NCI-H187 treated with DMSO at 0.1 percent for 48 hours (cell line): ENCODE measurements at places on chromosomes 5 and 9.

DNA sequence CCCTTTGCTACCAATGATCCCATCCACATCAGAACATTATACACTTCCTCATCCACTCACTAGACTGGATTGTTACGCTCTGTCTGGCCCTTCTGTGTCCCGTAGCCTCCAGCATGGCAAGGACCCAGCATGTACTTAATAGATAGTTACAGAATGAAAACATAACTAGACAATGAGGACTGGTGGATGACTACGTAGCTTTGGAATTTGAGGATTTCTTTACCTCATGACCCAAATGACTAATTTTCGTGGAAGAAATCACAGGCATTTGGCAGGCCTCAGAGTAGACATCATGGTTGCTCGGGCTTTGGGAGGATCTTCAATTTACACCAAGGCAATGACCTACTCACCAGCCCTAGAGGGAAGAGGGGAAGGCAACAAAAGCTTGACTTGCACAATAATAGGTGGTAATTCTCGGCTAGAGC, 299.8 kb downstream of the TLE1 start:
- no peak for DNase-seq

DNA sequence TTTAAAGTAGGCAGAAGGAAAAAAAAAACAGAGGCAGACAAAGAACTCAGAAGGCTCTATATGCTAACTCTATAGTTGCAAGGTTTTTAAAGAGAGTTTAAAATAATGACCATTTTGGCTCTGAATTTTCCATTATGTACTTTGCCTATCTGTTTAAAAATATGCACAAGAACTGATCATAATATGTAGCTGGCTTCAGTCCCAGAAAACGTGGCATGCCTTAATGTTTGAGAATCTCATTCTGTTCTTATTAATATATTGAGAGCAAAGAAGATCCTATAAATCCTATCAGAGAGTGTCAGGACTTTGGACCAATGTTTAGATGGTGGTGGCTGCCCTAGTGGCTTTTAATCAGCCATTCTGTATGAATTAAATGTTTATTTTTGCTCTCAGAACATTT, 121.5 kb downstream of the JMY start:
- DNase-seq, result no peak

DNA sequence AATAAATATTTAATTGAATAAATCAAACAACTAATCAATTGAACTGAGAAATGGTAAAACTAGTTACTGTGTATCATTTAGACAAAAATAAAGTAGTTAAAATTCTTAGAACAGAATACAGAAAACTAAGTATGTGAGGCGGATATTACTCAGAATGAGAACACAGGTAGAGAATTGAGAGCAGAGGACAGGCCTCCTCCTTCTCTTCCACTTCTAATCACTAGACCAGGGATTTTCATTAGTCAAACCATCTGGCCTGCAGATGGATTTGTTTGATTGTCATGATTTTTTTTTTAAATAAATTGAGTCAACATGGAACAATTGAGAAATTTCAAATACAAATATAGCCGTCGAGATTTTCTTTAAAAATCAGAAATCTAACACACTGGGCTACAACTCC, 198.6 kb upstream of the HMHB1 start:
- no peak for DNase-seq

GRCh38 chr5:149314571-149315111, 30.7 kb upstream of the GRPEL2 start:
- no peak for DNase-seq

- no peak for DNase-seq
Observed at GRCh38 chr9:124723352-124723751, 47.8 kb downstream of the NR6A1 start.

GRCh38 chr5:123722451-123722850, 210.5 kb downstream of the CSNK1G3 start:
- no peak for DNase-seq

GRCh38 chr9:104313396-104314110, 190.5 kb upstream of the OR13F1 start:
- no peak for DNase-seq

GRCh38 chr5:130923543-130924124, 241.4 kb downstream of the HINT1 start:
- DNase-seq, result no peak
